ENCODE measurements at places on chromosomes 1 and 21.

DNA sequence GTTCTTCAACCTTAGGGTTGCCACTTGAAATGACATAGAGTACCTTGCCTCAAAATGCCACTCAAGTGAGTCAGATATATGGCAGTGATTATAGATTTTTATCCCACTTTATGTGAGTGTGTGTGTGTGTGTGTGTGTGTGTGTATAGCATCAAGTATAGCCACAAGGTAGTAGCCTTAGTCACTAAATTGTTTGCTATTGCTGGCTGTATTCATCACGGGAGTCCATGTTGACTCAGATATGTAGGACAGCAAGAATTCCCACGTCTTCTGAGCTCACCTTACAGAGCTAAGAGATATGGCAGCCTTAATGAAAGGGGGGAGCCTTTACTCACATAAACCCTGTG is 9.3 kb downstream of the ETS2 start:
- peak; percentile 42 for DNase-seq

DNA sequence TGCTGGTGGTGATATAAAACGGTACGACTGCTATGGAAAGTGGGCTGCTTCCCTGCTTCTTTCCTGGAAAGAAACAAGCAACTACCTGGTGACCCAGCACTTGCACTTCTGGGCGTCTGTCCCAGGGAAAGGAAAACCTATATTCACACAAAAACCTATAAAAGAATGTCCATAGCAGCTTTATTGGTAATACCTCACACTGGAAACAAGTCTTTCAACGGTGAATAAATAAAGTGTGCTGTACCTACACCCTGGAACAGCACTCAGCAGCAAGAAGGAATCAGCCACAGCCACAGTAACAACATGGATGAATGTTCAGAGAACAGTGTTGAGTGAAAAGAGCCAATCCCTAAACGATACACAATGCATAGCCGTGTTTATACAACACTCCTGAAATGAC is 19.9 kb downstream of the SLC19A1 start:
- DNase-seq, result no peak

DNA sequence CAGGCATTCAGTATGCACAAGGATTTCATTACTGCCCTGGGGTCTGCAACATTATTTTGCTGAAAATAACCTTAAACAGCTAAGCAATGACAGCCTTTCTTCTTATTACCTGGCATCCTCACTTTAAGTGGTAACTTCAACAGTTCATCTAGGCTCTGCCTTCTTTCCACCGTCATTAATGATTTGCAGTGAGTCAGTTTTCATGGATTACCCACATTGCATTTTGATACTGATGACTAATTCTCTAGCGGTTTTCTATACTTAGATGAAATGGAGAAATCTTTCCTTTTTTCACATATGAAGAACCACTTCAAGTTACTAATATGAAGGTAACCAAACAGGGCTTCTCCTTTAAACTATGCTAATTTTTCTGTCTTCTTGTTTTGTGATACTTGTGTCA is 226.9 kb upstream of the TMPRSS15 start:
- no peak for DNase-seq

- peak; percentile 87 for DNase-seq
Measured at GRCh38 chr21:29022166-29022565, 2.3 kb upstream of the USP16 start.

DNA sequence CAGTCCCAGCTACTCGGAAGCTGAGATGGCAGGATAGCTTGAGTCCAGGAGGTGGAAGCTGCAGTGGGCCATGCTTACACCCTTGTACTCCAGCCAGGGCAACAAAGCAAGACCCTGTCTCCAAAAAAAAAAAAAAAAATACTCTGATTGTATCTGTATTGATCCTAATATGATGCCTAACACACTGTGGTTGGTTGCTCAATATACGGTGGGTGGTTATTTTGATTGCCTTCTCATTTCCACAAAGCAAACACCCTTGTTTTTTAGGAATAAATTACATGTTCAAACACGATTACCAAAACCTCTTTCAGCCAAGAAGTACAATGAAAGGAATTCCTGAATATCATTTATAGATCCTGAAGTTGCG is 3.4 kb downstream of the EGLN1 start:
- DNase-seq, result no peak

DNA sequence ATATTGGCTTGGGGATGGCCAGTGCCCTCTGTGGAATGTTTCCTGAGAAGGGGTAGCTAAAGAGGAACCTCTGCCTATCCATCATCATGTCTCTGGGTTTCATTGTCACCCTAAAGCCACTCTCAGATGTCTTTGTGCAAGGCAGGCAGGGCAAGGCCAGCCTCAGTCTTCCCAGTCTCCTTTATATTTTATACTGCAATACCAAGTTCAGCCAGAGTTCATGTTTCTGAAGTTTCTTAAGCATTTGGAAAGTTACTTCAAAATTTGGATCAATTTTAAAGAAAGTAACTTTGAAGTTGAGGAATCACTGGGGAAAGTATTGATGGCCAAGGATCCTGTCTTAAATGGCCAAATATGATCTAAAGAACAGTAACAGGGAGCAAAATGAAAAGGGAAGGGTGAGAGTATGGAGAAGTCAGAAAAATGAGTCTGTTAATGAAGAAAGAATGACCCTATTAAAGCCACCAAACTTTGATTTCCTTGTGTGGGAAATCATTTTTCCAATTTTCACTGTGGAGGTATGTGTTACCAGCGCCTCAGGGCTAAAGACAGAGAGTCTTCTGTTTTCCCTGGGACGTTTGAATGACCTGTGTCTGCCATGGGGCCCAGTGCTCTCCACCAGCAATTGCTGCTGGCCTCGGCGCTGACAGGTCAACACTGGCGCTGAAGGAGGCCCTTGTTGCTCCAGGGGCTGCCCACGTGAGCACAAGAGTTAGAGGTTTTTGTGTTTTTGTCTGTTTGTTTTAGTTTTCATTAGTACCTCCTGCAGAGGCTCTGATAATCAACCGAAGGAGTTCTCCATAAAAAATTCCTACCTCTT is 93.9 kb downstream of the ATP5PO start:
- DNase-seq, result no peak

DNA sequence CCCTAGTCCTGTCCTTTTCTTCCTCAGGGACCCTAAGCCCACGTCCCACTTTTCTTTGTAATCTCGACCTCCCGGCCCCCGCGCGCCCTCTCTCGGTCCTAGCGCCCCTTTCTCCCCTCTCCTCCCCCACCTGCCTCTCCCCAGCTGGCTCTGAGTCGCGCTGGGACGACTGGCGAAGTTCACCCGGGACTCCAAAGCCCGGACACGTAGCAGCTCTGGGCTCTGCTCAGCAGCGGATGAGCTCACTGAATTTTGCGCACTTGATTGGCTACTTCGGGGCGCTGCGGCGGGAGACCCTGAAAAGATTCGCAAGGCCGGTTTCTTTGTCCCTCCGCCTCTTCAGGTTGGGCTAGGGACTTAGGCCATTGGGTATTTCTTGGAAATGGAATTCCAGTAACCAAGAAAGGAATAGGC is 16.3 kb upstream of the ACKR1 start:
- no peak for DNase-seq

GRCh38 chr1:21341517-21342078 is 51.3 kb upstream of the ECE1 start:
- DNase-seq, result no peak

DNA sequence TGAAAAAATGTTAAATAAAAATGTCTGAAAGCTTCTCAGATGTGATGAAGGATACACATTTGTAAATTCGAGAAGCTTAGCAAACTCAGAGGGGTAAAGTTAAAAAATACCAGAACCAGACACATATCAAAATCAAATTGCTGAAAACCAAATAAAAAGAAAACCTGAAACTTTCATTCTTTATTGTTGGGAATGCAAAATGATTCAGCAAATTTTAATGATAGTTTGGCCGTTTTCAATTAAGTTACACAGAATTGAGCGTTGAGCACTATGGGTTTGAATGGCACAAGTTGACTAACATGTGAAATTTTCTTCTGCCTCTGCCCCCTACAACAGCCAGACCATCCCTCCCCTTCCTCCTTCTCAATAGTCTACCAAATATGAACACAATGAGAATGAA is 33.5 kb upstream of the GRIK1 start:
- DNase-seq, result no peak

GRCh38 chr1:113142791-113143190 is 69.8 kb downstream of the LRIG2 start:
- no peak for DNase-seq

- DNase-seq, result peak; percentile 7
Measured at GRCh38 chr1:184792450-184792969, 37.9 kb upstream of the EDEM3 start.

GRCh38 chr1:163467289-163467688 is 145.5 kb downstream of the NUF2 start:
- DNase-seq, result no peak

DNA sequence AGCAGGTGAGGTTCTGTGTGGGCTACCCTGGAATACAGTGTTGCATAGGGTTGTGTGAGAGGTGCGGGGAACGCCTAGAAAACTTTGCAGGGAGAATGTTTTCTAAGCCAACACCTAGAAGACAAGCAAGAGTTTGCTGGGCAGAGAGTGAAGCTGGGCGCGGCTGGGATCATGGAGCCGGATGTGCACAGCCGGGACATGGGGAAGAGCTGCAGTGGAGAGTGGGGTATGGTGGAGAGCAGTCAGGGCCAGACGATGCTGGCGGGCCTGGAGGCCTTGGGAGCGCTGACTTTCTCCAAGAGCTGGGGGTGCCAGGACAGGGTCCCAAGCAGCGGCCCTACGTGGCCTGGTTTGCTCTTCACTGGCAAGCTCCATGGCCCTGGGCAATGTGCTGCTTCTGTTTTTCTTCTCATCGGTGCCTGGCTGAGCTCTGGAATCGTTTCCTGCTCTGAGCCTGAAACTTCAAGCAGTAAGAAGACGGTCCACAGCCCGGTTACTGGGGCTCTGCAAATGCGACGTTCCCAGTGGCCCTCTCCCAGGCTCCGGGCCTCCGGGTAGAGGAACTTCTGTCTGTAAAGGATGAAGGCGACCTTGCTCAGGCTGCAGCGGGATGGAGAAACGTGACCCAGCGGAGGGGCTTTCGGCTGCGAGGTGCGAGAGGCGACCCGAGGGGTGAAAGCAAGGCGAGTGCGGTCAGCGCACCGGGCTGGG is 51.9 kb upstream of the CD34 start:
- no peak for DNase-seq

- no peak for DNase-seq
Measured at GRCh38 chr1:41639332-41639936, 155.0 kb upstream of the EDN2 start.

GRCh38 chr1:152328801-152329391 is 3.9 kb upstream of the FLG start:
- no peak for DNase-seq

- DNase-seq, result peak; percentile 38
Measured at GRCh38 chr1:168583571-168583970, 7.2 kb downstream of the XCL1 start.

GRCh38 chr1:184422490-184423233 is 35.8 kb downstream of the C1orf21 start:
- no peak for DNase-seq

GRCh38 chr1:57158604-57158998 is 192.8 kb upstream of the C8B start:
- no peak for DNase-seq

DNA sequence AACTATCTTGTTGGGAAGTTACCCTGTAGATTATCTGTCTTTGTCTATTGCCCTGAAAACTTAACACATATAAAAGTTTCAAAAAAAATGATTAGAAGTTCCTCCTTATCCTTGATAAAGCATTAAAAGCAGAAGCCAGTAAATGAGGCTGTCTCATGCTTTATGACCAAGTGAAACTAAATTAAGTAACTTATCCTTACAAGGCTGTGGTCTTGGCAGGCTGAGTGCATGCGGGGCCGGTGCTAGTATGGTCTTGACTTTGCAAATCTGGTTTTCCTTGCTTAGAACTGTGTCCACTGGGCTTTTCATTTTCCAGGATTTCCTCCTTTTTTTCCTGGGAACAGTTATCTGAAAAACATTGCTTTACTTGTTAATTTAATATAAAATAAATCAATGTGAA is 43.1 kb downstream of the PCNX2 start:
- peak; percentile 52 for DNase-seq

- DNase-seq, result no peak
Measured at GRCh38 chr1:109924316-109924715, 13.7 kb downstream of the CSF1 start.

GRCh38 chr1:247180581-247180980 is 8.8 kb upstream of the ZNF124 start:
- DNase-seq, result no peak

- DNase-seq, result no peak
Measured at GRCh38 chr21:44800103-44800502, 1.5 kb downstream of the UBE2G2 start.

DNA sequence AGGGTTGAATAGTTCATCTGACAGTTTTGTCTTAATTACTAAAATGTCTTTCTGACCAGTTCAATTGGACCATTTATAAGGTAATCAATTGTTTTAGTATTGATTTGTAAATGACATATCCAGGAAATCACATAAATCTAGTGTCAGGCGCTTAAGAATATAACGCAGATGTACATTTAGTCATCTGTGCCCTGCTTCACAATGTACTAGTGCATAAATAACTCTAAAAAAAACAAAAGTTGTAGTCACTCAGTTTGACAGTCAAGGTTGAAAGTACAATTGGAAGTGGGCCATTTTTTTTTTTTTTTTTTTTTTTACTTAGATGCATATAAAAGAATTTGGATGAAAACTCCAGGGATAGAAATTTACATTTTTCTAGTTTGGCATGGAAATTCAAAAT is 490.4 kb downstream of the PTPRC start:
- no peak for DNase-seq

GRCh38 chr1:28447679-28448078 is 58.2 kb upstream of the RCC1 start:
- DNase-seq, result no peak

DNA sequence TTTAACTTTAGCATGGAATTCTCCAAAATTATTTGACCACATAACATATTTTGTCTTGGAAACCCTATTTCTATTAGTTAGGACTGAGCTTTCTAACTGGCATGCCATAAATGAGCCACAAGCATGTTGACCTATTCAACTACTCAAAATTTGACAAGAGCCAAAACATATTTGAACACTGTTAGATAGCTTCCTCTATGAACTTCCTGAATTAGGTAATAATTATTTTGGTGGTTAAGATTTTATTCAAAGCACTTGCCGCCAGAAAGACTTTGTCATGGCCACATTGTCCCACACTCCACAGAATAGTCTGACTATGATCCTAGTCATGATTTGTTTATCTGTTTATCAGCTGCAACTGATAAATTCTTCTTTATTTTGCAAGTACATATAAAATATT is 23.1 kb upstream of the CTPS1 start:
- DNase-seq, result no peak

DNA sequence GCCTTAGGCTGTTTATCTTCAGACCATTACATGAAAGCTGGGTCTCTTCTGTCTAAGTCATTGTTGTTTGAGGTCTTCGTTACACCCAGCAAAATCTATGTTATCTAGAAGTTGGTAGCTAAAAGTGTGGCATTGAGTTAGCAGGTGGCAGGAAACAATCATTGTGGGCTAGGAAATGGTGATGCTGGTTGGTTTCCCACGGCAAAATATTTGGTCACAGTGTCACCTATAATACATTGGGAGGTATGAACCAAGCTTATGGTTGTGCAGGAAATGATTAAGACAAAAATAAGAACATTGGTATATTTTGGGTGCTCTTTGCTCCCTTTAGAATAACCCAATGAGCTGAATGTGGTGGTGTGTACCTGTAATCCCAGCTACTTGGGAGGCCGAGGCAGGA is 169.7 kb downstream of the TRIM33 start:
- DNase-seq, result no peak
